ENCODE measurements at places on chromosomes 5 and 9.

- DNase-seq, result no peak
Observed at GRCh38 chr5:14830210-14831005, 41.2 kb downstream of the ANKH start.

- no peak for DNase-seq
Observed at GRCh38 chr9:84893419-84894128, 224.0 kb downstream of the NTRK2 start.

DNA sequence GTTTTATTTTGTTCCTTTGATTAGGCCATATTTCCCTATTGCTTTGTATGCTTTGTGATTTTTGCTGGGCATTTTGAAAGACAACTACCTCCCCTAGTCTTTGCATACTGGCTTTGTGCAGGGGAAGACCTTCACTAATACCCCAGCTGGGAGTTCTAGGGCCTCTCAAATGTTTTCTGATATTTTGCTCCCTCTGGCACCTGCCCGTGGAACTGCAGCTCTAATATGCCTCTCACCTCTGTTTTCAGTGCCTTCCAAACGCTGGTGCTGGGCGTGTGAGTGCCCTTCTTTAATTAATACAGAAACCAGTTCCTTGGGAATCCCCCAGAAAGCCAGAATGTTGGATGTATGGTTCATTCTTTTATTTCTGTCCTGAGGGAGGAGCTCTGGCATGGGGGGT, 204.5 kb downstream of the COMMD10 start:
- DNase-seq, result no peak

GRCh38 chr9:114155995-114156656, 789 bp downstream of the COL27A1 start:
- no peak for DNase-seq

DNA sequence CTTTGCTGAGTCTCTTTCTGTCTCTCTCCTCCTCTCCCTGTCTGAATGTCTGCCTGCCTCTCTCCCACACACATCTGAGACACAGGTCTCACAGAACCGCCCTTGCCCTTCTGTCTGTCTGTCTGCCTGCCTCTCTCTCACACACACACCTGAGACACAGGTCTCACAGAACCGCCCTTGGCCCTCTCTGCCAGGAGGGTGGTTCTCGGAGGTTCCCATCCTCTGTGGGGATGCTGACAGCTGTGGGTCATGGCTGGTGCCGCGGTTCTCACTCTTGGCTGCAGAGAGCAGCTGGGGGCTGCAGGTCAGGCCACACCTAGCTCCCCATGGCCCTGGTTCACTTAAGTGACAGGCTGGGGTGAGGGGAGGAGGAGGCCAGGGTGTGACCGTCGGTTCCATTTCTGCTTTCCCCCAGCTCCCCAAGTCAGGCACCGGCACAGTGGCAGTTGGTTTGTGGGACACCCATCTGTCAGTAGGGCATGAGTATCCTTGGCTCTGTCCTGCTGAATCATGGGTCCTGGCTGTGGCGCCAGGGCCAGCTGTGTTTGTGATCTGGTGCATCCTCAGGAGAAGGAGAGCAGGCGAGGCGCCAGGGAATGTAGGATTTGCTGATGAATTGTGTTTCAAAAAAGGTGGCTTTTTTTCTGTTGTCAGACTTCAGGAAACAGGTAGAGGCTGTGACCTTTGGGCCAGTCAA, 42.3 kb upstream of the CLPTM1L start:
- DNase-seq, result no peak

Measured in AG09309 (cell line).